ENCODE measurements at places on chromosomes 7 and 10. TPM values are rescaled to one million over a fixed set of nuclear protein-coding genes. Genes with fewer than 3 reads are reported as not detected.

LARP4B gene
- total RNA-seq = 89.6 TPM

ZNF503 gene
- not detected for total RNA-seq

CDH23 gene
- total RNA-seq = 6.0 TPM

EVX1 gene
- not detected for total RNA-seq

SFTPA1 gene
- total RNA-seq = not detected

DNAJC12 gene
- 1.1 TPM for total RNA-seq

MLLT10 gene
- total RNA-seq = 50.2 TPM

KLLN gene
- total RNA-seq = 0.70 TPM

GPRIN2 gene
- not detected for total RNA-seq

PCLO gene
- total RNA-seq = not detected

FANK1 gene
- total RNA-seq = not detected

DGKI gene
- 0.46 TPM for total RNA-seq

TET1 gene
- total RNA-seq = 2.8 TPM

SPDYE6 gene
- total RNA-seq = not detected

ZNF33A gene
- 38.0 TPM for total RNA-seq

CLRN3 gene
- not detected for total RNA-seq

GIMAP5 gene
- total RNA-seq = 149 TPM

SPDYE16 gene
- 0.36 TPM for total RNA-seq

PAX4 gene
- not detected for total RNA-seq

CUZD1 gene
- total RNA-seq = 2.0 TPM

CACNB2 gene
- not detected for total RNA-seq

GIMAP8 gene
- 41.1 TPM for total RNA-seq

MRLN gene
- not detected for total RNA-seq

TAS2R41 gene
- total RNA-seq = not detected

KAZALD1 gene
- 0.96 TPM for total RNA-seq

ST8SIA6 gene
- 2.1 TPM for total RNA-seq

AKR1C2 gene
- not detected for total RNA-seq
